Upper lobe of left lung (tissue), 6 donors: ENCODE measurements at places on chromosomes 4 and X. TPM values are rescaled to one million over a fixed set of nuclear protein-coding genes. Genes with fewer than 3 reads are reported as not detected.

- no peak for DNase-seq
Measured at GRCh38 chr4:20639346-20639745, 60.9 kb upstream of the PACRGL start.

GRCh38 chr4:110631584-110632505, 9.0 kb upstream of the PITX2 start:
- peak; percentile 86 for DNase-seq

DNA sequence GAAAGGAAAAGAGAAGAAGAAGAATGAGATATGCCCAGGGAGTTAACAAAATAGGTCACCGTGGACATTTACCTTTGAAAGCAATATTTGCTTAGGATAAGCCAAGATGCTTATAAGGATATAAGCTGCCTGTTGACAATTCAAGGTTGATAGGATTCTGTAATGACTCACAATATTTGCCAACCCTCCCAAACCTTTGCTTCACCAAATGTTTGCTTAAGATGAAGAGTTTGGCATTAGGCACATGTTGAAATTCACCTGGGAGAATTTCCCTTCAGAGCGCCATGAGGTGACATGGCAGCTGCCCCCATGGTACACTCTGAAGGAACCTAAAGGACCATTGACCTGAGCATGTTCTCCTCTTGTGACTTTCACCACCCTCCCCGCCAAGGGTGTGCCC, 4.6 kb downstream of the PALLD start:
- DNase-seq: no peak

PHOX2B gene
- not detected for total RNA-seq

PITX2 gene
- not detected for total RNA-seq

GYPE gene
- total RNA-seq: 1.0 TPM

LDOC1 gene
- 6.7 TPM for total RNA-seq

- no peak for DNase-seq
Measured at GRCh38 chr4:149923736-149924135, 108.1 kb upstream of the IQCM start.

DNA sequence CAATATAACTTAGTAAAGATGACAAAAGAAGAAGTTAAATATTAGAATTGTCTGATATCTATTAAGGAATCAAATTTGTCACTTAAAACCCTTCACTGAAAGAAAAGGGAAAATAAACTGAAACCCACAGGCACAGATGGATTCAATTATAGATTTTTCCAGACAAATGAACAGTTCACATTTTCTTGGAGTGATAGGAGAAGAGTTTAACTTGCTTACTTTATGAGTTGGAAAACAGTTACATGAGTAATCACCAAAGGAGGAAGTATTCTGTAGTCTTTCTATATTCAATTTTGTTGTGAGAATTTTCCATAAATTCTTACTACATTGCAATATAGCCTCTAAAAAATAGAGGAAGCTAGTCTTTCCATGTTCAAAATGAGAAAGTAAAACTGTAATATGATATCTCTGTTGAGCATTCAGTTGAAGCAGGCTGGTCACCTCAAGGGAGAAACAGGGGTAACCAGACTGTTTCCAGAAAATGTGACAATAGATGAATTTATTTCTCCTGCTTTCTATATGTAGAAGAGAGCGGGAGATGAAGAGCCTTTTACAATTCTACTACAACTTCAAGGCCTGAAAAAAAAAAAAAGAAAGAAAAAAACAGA, 330.3 kb upstream of the EPHA5 start:
- no peak for DNase-seq

DNA sequence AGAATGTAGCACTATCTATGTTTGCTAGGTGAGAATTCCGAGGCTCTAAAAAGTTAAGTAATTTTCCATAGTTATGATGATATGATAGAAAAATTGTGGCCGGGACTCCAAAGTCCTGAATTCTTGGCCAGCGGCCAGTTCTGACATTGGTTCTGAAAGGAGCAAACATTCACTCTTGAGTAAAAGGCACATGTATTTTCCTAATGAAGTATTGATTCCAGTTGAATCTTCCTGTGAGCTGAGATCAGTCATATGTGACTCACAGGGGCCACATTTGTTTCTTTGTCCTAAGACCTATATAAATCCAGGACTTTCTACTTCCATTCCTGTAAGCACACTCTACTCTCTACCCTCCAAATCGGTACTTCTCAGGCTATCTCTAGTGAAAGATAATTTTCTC, 349.9 kb downstream of the BMPR1B start:
- no peak for DNase-seq

- no peak for DNase-seq
Measured at GRCh38 chrX:26373829-26374228, 157.9 kb downstream of the MAGEB5 start.

DNA sequence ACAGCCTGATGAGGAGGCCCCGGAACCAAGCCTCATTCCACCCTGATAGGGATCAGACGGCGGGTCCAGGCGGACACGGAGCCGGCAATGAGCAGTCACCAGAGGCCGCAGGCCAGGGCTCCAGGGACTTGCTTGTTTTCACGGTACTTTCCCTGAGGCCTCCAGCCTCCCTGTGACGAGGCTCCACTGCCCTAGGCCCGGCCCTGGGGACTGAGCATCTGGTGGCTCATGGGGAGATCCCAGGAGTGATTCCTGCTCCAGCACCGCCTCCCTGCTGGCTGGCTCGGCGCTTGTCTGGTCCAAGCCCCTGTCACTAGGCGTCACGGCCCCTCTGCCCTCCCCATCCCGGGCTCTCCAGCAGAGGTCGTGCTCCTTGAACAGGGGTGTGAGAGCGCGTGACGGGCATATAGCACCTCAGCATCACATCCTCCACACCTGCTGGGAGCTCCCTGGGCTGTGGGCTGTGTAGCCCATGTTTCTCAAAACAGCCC, 14.1 kb downstream of the HTRA3 start:
- DNase-seq: peak; percentile 50

PHF8 gene
- total RNA-seq: 25.0 TPM

DNA sequence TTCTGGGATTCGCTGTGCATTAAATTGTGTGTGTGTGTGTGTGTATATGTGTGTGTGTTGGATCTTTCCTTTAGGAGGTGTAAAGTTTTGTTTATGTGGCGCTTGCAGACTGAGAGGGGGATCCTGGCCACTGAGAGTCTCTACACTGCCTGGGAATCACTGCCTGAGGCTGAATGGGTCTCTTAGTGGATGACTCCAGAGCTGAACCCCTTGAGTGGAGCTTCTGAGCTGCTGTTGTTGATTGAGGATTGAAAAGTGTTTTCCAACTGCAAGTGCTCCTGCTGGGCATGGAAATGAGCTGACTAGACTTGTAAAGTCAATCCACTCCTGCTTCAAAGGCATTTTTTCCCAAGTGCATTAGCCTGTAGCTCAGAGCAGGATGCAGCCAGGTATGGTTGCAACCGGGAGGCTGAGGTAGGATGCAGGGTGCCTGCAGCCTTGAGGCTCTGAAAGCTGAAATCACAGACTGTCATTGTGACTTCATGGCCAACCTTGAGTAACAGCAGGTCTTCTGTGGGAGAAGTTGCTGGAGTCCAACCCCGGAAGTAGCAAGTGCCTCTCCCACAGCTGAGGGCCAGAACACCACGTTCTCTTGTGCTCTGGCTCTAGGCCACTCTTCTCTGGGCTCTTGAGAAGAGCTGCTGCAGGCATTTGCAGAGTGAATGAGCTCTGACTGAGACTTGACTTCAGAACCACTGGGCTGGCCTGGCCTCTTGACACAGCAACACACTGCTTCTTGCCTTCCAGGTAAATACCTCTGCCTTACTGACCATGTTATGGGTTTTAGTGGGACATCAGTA, at the start of gene TBX22:
TSS of gene TBX22 (plus strand) at position 613 of the 800 bp plus-strand sequence. CDS start 7,517 bp downstream, outside the sequence.
- peak; percentile 36 for DNase-seq

DNA sequence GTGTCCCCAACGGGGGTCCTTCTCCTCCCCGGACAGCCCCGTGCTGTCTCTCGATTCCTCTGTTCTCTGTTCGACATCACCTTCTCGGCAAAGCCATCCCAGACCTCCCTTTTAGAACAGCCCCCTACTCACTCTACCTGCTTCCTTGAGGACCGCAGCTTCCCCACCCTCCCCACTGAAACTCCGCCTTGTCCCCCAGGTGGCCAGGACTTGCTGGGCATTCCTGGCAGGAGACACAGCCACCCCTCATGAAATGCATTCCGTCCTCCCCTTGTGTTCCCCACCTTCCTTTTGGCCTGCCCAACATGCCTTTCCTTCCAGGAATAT, 34.8 kb upstream of the GPR78 start:
- no peak for DNase-seq

GRCh38 chr4:15003891-15004738, 1.8 kb downstream of the CPEB2 start:
- peak; percentile 52 for DNase-seq

- no peak for DNase-seq
Measured at GRCh38 chrX:150459196-150459595, 96.1 kb downstream of the MAMLD1 start.

DNA sequence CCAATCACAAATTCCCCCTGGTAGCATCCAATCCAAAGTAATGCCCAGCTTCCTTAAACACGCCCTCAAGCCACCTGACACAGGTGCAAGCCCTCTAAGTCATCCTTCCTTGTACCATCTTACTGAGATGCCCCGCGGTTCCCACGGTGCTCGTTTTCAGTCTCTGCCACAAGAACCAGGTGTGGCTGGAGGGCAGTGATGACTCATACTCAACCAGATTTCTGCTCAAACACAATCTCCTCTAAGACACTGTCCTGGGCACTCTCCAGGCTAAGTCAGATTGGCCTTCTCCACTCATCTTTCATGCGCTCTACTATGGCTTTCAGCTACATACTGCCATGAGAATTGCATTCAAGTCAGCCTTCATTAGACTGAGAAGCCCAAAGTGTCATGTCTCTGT, 3.5 kb downstream of the SH3KBP1 start:
- no peak for DNase-seq

DNA sequence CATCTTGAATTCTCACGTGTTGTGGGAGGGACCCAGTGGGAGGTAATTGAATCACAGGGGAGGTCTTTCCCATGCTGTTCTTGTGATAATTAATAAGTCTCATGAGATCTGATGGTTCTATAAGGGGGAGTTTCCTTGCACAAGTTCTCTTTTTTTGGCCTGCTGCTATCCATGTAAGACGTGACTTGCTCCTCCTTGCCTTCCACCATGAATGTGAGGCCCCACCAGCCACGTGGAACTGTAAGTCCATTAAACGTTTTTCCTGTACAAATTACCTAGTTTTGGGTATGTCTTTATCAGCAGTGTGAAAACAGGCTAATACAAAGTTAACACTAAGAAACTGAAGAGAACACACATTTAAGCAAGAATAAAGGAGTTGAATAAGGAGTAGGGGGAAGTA, 16.0 kb downstream of the TBCK start:
- no peak for DNase-seq

DNA sequence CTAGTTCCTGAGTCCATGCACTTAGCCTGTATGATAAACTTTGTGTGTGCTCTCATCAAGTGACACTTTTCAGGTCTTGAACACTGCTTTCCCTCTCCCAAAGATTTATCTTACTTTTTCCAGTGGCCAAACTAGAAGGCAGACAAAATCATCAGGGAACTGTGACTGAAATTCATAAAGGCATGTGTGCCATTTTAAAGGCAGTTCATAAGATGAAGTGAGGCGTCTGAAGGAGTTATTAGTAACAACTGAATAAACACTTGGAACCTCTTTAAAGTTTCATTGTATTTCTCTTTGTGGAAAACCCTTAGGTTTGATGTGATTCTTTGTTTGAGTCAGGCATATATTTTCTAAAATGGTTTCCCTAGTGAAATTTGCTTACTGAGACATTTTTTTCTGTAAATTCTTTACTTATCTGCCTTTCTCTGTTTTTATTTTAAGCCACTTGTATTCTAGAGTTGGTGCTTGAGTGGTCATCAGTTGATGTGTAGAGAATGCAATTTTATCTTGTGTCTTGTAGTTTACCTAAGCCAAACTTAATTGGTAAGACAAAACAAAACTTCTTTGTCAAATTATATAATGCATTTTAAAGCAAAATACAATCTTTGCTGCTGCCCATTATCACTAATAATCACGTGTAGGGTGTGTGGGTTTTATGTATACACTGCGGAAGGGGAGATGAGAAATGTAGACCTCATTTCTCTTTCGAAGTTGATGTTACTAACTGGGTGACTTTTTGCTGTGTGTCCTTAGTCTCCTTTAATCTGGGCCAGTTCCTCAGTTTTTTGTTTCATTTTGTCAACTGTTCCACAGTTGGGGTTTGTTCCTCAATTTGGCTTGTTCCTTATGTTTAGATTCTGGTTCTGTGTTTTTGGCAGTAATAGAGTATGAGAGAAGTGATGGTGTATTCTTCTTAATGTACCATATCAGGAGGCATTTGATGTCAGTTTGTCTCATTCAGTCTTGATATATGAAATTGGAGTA, 56.8 kb downstream of the RBPJ start:
- DNase-seq: no peak

GRCh38 chr4:148095346-148095923, 346.8 kb downstream of the NR3C2 start:
- DNase-seq: no peak

EBP gene
- total RNA-seq: 90.3 TPM

DNA sequence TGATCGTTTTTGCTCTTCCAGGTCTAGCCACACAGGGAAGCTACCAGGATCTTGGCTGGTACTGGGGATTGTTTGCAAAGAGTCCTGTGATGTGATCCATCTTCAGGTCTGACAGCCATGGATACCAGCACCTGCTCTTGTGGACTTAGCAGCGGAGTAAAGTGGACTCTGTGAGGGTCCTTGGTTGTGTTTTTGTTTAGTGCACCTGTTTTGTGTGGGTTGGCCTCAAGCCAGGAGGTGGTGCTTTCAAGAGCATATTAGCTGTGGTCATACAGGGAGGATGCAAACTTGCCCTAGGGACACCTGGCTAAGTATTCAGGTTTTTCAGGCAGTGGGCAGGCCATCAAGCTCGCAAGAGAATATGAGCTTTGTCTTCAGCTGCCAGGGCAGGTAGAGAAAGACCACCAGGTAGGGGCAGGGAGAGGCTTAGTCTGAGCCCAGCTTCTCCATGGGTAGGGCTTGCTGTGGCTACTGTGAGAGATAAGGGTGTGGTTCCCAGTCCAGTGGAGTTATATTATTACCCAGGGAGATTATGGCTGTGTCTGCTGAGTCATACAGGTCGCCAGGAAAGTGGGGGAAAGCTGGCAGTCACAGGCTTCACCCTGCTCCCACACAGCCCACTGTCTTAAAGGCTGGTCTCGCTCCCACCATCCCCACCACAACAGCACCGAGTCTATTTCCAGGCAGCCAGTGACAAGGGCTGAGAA, 293.7 kb downstream of the PCDH18 start:
- no peak for DNase-seq

- DNase-seq: peak; percentile 58
Measured at GRCh38 chr4:184104419-184105101, 113.1 kb downstream of the ENPP6 start.

DNA sequence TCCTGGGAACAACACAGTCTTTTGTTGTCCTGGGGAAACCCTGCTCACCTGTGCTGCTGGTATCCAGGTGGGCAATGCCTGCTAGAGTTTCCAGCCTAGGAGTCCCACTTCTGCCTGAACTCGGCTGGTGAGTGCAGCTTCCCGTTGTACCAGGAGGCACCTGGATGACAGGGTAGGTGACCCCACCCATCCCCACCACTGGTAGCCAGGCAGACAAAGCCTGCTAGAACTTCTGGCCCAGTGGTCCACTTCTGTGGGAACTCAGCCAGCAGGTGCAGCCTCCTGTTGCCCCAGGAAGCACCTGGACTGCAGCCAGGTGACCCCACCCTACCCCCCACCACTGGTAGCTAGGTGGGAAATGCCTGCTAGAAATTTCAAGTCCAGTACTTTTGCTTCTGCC, 9.7 kb upstream of the TCEAL2 start:
- DNase-seq: no peak

GRCh38 chr4:12987284-12987683, 496.9 kb downstream of the RAB28 start:
- no peak for DNase-seq

- no peak for DNase-seq
Measured at GRCh38 chrX:68697465-68698125, 50.1 kb downstream of the STARD8 start.
